DMS153 (cell line): ENCODE measurements at places on chromosomes 1 and 21.

GRCh38 chr1:115976062-115976920 lies at the start of gene SLC22A15:
TSS of gene SLC22A15 (plus strand) at chr1:115976513. CDS start at chr1:115976628, 115 bp downstream.
- peak; percentile 34 for DNase-seq

GRCh38 chr1:152954436-152954835 lies 7.4 kb downstream of the SPRR5 start:
- DNase-seq = no peak

DNA sequence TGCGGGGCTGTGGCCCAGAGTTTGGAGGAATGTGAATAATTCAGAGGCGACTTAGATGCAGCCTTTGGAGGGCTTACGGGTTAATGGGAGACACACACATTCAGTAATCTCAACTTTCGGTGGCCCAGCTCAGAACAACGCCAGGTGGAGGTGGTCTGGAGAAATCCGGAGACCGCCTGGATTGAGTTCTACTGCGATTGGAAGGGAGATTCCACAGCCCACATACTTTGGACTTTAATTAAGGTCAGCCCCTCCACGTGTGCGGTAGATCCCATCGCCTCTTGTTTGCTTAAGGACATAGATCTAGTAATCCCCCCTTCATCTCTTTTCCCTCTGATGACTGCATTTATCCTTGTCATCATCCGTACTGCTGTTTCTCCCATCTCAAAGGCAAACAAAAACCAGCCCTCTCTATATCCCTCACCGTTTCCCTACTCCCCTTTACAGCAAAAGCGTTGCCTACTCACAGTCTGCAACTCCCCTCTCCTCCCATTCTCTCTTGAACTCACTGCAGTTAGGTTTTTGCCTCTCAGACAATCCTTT lies 720 bp upstream of the BSDC1 start:
- DNase-seq = peak; percentile 33

GRCh38 chr1:54273092-54273794 lies 73.3 kb downstream of the MRPL37 start:
- DNase-seq = peak; percentile 94

DNA sequence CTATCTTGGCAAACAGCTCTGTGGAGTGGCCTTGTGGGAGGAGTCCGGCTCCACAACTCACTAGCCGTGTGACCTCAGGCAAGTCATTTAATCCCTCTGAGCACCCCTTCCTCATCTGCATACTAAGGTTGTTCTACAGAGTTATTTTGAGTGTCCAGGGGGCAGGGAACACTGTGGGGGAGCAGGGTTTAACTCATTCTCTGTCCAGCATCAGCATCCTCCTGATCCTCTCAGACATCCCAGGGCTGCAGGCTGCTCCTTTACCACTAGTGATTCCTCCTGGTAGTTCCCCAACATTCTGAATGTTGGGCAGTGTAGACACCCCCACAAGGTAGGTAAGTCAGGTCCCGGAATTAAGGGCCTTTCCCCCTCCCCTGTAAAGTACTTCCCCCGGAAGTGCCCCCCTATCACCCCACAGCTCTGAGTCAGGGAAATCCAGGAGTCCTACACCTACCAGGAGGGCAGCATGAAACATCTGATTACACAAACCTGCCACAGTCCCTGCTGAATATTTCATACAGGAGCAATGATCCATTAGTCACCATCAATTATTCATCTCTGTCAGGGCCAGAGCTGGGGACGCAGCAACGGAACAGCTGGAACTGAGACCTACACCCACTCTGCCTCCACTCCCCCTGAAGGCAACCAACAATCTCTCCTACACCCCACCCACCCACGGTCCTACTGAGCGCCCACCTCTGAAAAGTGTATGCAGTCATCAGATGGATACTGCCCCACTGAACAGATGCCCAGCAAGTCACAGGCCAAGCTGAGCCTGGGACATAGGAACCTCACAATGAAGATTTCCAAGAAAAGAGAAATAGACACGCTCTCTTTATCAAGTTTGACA lies 20.5 kb downstream of the SYT2 start:
- DNase-seq = no peak
